ENCODE measurements at places on chromosomes 2 and 18. TPM values are rescaled to one million over a fixed set of nuclear protein-coding genes. Genes with fewer than 3 reads are reported as not detected.

The CYRIA gene
- not detected for polyA plus RNA-seq

The TDRD15 gene
- polyA plus RNA-seq = not detected

The AGXT gene
- not detected for polyA plus RNA-seq

DNA sequence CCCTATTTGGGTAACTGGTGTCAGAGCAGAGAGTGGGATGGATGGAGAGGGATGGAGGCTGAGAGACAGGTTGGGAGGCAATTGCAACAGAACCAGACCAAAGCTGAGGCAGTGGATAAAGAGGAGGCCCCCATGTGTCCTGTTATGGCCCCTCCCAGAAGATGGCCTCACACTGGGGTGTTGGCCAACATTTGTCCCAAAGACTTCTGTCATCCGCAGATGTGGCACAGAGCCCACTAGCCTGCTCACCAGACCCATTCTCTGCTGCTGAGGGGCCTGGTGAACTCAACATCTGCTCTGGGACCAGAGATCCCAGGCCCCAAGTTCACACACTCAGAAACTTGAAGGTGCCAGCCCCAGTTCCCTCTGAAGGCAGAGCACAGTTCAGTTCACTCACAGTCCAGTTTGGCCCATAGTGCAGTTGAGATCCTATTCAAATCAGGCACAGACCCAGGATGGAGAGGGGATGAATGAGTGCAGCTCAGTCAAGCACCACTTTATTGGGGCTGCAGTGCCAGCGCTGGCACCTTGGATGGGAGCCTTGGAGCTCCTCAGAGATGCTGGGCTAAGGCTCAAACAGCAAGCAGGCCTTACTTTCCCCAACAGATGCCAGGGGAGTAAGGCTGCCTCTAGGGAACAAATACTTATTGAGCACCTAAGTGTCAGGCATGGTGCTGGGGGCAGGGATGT is 189.2 kb downstream of the ZBTB7C start:
- DNase-seq = no peak

DNA sequence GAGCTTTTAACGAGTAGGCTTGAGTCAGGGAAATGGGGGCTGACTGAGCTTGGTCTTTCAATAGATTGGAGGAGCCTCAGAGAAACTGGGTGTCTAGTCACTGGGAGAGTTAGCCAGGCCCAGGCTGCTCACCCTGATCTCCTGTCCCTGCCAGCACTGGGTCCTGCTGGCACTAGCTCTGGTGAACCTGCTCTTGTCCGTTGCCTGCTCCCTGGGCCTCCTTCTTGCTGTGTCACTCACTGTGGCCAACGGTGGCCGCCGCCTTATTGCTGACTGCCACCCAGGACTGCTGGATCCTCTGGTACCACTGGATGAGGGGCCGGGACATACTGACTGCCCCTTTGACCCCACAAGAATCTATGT is 720 bp downstream of the KRTCAP3 start:
- no peak for DNase-seq

Measured in BJ (cell line).